Pons (tissue), 1 donor: ENCODE measurements at places on chromosomes 11 and 22.

DNA sequence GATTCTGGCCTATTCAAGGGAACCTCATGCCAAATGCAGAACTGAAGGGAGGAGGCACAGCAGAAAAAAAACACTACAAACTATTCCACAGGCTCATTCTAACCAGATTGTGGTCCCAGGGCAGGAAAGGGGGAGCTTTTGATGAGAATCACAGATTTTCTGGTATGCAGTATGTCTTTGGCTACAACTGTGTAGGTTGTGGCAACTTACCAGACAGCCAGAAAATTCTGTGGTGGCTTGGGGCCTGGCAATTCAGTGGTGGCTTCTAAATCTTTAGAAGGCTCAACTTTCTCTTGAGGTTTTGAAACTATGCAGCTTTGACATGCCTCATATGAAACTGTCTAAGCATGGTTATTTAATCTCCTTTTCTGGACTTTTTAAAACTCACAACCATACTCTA, 850.8 kb upstream of the CCDC90B start:
- no peak for DNase-seq

- no peak for DNase-seq
Observed at GRCh38 chr11:64655941-64656601, 65.1 kb downstream of the SLC22A12 start.

GRCh38 chr22:42284202-42284591, 13.7 kb upstream of the TCF20 start:
- DNase-seq, result no peak

- peak; percentile 7 for DNase-seq
Observed at GRCh38 chr22:33455036-33455435, 396.9 kb upstream of the SYN3 start.

- no peak for DNase-seq
Observed at GRCh38 chr22:26588729-26589366, 1.1 kb downstream of the TPST2 start.

DNA sequence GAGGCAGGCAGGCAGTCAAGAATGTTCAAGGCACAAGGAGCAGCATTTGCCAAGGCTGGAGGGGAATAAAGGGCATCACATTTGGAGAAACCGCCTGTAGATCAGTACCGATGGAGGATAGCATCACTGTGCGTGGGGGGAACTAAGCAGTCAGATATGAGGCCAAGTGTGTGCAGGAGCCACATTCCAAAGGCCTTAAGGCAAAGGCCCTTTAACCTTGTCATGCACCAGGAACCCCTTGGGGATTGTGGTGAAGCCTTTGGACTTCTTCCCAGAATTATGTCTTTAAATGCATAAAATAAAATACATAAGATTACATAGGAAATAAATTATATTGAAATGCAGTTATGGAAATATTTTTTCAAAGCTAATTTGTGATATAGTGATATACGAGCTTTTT, 532.1 kb downstream of the BUD13 start:
- DNase-seq, result no peak

DNA sequence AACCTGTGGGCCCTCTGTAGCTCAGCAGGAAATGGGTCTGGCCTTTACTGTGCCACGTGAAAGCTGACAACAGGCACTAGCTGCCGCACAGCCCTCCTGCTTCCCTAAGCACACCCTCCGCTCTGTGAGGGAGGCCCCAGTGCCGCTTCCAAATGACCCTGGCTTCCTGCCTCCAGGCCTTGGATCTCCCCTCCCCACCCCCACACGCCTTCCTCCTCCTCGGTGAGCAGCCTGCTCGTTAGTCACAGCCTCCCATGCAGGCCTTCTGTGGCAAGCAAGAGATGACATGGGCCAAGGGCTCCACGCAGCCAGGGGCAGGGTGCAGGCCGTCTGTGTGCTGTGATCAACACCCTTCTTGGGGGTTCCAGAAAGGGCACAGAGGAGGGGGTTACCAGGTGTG, 15.3 kb upstream of the RASL10A start:
- DNase-seq, result no peak

- no peak for DNase-seq
Observed at GRCh38 chr11:65185869-65186341, 4.2 kb downstream of the CAPN1 start.
